Activated CD8-positive, alpha-beta T cell treated with anti-CD3 and anti-CD28 coated beads for 36 hours (primary cell): ENCODE measurements at places on chromosomes 7 and 10. TPM values are rescaled to one million over a fixed set of nuclear protein-coding genes. Genes with fewer than 3 reads are reported as not detected.
A peak's percentile ranks its signal among the peaks of the same experiment; 100 is the strongest.

- no peaks in the 10 kb centered on the region for H3K36me3 ChIP-seq
- no peak overlapping the region for H3K4me3 ChIP-seq
- peaks cover 1% of the 10 kb centered on the region for H3K27me3 ChIP-seq
- DNase-seq: no peak
- H3K4me1 ChIP-seq: no peaks in the 10 kb centered on the region
Measured at GRCh38 chr10:2173327-2173726, 436.0 kb upstream of the ADARB2 start.

Gene MRLN
- not detected for total RNA-seq

GRCh38 chr10:59698326-59698725 is 11.3 kb downstream of the SLC16A9 start:
- H3K27ac ChIP-seq: no peak overlapping the region
- no peaks in the 10 kb centered on the region for H3K36me3 ChIP-seq
- H3K4me1 ChIP-seq: no peaks in the 10 kb centered on the region
- no peak for DNase-seq
- H3K4me3 ChIP-seq: no peak overlapping the region

DNA sequence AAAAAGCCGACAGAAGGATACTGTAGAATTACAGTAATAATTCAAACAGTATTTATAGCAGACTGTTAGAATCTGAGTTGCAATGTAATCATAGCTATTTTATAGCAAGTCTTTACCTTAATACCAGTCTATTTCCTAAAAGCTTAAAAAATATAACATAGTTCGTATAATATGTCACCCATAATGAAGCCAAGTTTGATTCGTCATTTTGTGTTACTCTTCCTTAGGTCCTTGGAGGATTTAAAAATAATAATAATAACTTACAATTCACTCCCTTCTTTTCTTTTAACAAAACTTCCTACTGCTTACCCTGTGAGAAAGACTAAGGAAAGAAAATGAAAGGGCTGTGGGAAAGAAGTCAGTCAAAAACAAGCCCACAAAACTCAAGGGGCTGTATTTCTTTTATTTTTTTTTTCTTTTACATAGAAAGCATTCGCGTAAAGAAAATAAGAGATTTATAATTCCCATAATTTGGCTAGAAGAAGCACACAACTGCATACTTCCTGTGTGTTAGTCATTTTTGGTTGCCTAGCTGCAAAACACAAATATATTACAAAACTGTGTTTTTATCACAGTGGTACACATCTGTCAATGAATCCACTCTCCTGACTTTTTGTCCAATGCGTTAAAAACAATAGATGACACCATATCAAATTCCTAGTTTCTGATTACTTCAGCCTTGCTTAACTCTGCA is 187.2 kb upstream of the CELF2 start:
- H3K27ac ChIP-seq: no peak overlapping the region
- no peaks in the 10 kb centered on the region for H3K4me1 ChIP-seq
- H3K36me3 ChIP-seq: no peaks in the 10 kb centered on the region
- DNase-seq: no peak
- H3K27me3 ChIP-seq: peaks cover 6% of the 10 kb centered on the region
- no peak overlapping the region for H3K4me3 ChIP-seq

GRCh38 chr10:70114902-70115301 is 17.7 kb downstream of the AIFM2 start:
- no peak overlapping the region for H3K27ac ChIP-seq
- H3K36me3 ChIP-seq: peaks cover 8% of the 10 kb centered on the region
- no peaks in the 10 kb centered on the region for H3K27me3 ChIP-seq

DNA sequence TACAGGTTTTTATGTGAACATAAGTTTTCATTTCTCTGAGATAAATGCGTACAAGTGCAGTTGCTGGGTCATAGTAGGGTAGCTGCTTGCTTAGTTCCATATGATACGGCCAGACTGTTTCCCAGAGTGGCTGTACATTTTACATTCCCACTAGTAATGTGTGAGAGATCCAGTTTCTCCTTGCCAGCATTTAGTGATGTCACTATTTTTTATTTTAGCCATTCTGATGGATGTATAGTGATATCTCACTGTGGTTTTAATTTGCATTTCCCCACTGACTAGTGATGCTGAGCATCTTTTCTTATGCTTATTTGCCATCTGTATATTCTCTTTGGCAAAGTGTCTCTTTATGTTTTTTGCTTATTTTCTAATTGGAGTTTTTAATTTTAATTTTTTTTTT is 4.2 kb downstream of the ZMIZ2 start:
- H3K4me3 ChIP-seq: no peak overlapping the region
- H3K36me3 ChIP-seq: peaks cover 31% of the 10 kb centered on the region
- no peak overlapping the region for H3K27ac ChIP-seq
- H3K27me3 ChIP-seq: no peaks in the 10 kb centered on the region
- H3K4me1 ChIP-seq: peaks cover 40% of the 10 kb centered on the region

DNA sequence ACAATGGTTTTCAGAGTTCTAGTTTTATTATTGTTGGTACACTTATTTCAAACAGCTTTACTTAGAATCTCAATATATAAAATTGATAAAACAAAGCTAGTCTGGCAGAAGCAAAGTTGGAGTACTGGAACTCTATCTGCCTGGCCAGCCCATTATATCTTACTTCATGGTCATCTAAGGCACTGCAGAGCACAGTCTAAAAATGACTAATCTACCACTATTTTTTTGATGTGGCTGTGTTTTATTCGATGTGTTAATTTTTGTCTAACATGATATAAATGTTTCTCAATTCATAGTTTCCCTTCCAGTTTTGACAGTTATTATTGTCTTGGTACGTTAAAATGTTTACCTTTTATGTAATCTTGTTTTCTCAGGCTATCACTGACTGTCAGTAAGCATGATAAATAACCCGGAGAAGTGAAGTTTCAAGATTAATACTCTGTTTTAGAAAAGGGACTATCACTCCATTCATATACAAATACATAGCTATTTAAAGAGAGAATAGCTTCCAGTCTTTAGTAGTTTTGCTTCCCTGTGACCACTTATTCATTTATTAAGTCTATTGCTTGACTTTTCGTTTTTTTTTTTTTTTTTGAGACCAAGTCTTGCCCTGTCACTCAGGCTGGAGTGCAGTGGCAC is 60.6 kb upstream of the CSTF2T start:
- H3K27me3 ChIP-seq: no peaks in the 10 kb centered on the region
- no peak overlapping the region for H3K27ac ChIP-seq
- H3K4me3 ChIP-seq: no peak overlapping the region
- no peaks in the 10 kb centered on the region for H3K36me3 ChIP-seq
- H3K4me1 ChIP-seq: no peaks in the 10 kb centered on the region

DNA sequence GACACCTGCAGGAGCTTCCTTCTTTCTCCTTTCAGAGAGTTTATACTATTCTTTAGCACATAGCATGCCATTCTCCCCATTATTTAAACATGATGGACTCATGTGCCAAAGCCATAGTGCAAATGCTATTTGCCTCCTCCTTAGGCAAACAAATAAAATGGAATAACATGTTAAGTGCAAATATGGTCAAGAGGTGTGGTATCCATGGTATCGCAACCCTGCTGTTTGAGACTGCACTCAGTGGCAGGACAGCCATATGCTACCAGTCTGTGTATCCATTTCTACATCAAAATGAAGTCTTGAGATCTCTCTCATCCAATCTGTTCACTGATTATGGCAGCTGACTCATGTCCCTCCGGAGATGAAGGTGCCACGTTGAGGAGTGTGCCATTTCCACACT is 22.8 kb downstream of the HEPACAM2 start:
- H3K4me1 ChIP-seq: no peaks in the 10 kb centered on the region
- H3K27me3 ChIP-seq: peaks cover 20% of the 10 kb centered on the region
- H3K4me3 ChIP-seq: no peak overlapping the region
- no peaks in the 10 kb centered on the region for H3K36me3 ChIP-seq
- DNase-seq: no peak

GRCh38 chr10:50615658-50616057 is 8.1 kb downstream of the SGMS1 start:
- no peak overlapping the region for H3K27ac ChIP-seq
- H3K4me3 ChIP-seq: no peak overlapping the region
- no peaks in the 10 kb centered on the region for H3K27me3 ChIP-seq
- no peak for DNase-seq
- peaks cover 53% of the 10 kb centered on the region for H3K4me1 ChIP-seq
- H3K36me3 ChIP-seq: no peaks in the 10 kb centered on the region

DNA sequence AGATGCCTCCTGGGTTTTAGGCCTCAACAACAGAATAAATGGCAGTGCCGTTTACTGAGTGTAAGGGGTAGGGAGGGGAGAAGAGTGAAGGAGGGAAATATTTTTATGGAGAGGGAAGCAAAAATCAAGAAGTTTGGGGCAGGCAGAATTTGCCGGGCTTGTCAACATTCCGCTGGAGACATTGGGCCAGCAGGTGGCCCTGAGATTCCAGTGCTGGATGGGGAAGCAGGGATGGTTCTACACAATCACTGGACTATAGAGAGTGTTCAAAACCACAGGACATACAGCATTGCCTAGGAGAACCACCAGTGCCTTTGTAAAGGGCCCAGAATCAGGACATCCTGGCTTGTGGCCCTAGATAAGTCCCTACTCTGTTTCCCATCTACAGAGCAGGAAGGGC is 598.6 kb upstream of the MGMT start:
- no peak overlapping the region for H3K4me3 ChIP-seq
- H3K36me3 ChIP-seq: no peaks in the 10 kb centered on the region

Gene CHST3
- total RNA-seq: 0.36 TPM

DNA sequence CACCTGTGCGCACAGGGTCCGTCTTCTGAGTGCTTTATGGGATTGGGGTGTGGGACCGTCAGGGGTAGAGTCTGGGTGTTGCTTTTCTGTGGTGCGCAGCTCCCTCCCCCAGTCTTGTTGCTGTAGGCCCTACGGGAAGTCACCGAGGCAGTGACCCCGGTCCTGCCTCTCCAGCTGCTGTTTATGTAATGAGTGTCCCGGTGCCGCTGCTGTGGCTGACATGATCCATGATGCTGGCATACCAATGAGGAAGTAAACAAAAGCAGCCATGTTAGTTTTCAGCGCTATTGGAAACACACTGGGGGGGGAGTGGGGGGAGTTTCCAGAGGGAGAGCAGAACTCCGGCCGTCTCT is 1.1 kb downstream of the TRIM8 start:
- peaks cover 47% of the 10 kb centered on the region for H3K4me1 ChIP-seq
- H3K36me3 ChIP-seq: peaks cover 30% of the 10 kb centered on the region
- peak overlapping the region; percentile 95 for H3K27ac ChIP-seq
- no peaks in the 10 kb centered on the region for H3K27me3 ChIP-seq
- peak; percentile 60 for DNase-seq
- peak overlapping the region; percentile 99 for H3K4me3 ChIP-seq

DNA sequence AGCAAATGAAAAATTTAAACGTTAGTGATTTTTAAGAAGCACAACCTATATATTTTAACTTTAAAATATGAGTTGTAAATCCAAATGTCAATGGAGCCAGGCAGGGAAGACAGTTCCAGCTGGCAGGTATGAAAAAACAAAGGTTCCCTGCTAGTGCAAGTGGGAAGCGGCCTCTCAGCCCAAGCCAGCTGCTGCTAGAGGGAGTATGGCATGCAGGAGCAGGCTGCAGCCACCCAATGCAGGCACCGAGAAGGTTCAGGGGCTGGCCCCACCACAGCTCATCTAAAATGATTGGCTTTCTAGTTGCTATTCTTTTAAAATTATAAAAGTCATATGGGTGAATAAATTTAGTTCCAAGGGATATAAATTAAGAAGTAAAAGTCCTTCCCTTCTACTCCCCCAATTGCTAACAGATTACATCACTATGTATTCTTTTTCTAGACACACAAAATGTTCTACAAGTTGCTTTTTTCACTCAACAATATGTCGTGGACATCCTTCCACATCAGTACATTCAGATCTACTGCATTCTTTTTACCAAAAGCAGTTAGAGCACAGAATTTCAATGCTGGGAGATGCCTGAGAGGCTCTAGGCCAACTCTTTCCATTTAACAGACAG is 69.3 kb downstream of the SGMS1 start:
- peaks cover 16% of the 10 kb centered on the region for H3K4me1 ChIP-seq
- H3K4me3 ChIP-seq: no peak overlapping the region
- H3K27ac ChIP-seq: no peak overlapping the region

GRCh38 chr7:8500286-8500685 is 66.9 kb downstream of the NXPH1 start:
- H3K27ac ChIP-seq: no peak overlapping the region
- no peak for DNase-seq
- no peaks in the 10 kb centered on the region for H3K27me3 ChIP-seq
- H3K4me1 ChIP-seq: no peaks in the 10 kb centered on the region

DNA sequence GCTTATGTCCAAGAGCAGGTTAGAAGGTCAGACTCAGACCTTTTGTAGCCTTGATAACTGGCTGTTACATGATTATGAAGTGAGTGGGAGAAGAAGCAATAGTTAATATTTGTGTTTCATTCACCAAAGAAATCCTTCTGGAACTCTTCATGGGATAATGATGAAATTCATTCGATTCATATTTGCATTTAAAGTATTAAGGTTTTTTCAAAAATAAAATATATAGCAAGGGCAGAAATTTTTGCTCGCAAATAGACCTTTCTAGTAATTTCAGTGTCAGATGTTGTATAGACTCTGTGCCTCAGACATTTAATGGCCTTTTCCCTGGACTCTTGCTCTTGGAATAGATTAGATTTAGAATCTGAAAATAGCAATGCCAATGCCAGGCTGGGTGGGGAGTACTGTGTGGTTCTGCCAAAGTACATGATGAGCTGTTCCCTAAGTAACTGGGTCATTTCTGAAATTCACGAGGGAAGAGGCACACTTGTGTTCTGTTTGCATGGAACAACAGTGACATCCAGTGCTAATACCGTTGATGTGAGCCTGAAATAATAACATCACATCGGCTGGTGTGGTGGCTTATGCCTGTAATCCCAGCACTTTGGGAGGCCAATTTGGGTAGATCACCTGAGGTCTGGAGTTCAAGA is 119.2 kb downstream of the MBL2 start:
- H3K27ac ChIP-seq: no peak overlapping the region
- H3K36me3 ChIP-seq: no peaks in the 10 kb centered on the region
- H3K4me1 ChIP-seq: no peaks in the 10 kb centered on the region
- DNase-seq: no peak
- H3K27me3 ChIP-seq: no peaks in the 10 kb centered on the region

GRCh38 chr7:90655566-90655965 is 59.4 kb downstream of the CDK14 start:
- no peak for DNase-seq
- H3K27ac ChIP-seq: no peak overlapping the region
- H3K4me3 ChIP-seq: no peak overlapping the region
- no peaks in the 10 kb centered on the region for H3K27me3 ChIP-seq

- DNase-seq: no peak
- no peaks in the 10 kb centered on the region for H3K4me1 ChIP-seq
- H3K36me3 ChIP-seq: no peaks in the 10 kb centered on the region
- H3K4me3 ChIP-seq: no peak overlapping the region
Measured at GRCh38 chr7:143227806-143228205, 6.0 kb downstream of the TAS2R40 start.

DNA sequence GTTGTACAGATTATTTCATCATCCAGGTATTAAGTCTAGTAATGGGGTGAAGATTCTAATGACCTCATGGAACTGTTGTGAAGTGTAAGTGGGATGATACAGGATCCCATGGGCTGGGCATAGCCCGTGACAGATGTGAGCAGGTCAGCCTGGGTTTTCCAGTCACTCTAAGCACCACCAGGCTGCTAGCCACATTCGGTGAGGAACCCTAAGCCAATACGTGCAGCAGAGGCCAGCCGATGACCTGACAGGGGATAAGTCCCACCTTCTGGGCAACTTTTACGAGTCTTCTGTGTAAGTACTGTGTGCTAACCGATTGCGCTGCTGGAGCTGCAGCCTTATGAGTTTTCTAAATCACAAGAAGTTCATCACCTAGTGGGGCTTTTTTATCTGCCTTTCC is 7.3 kb downstream of the ZNF503 start:
- no peak overlapping the region for H3K27ac ChIP-seq
- no peak for DNase-seq
- H3K27me3 ChIP-seq: peaks cover 51% of the 10 kb centered on the region

- H3K4me3 ChIP-seq: no peak overlapping the region
- DNase-seq: no peak
Measured at GRCh38 chr10:61187601-61188000, 243.6 kb upstream of the RHOBTB1 start.
